ENCODE measurements at places on chromosomes 12 and 14. TPM values are rescaled to one million over a fixed set of nuclear protein-coding genes. Genes with fewer than 3 reads are reported as not detected.

DNA sequence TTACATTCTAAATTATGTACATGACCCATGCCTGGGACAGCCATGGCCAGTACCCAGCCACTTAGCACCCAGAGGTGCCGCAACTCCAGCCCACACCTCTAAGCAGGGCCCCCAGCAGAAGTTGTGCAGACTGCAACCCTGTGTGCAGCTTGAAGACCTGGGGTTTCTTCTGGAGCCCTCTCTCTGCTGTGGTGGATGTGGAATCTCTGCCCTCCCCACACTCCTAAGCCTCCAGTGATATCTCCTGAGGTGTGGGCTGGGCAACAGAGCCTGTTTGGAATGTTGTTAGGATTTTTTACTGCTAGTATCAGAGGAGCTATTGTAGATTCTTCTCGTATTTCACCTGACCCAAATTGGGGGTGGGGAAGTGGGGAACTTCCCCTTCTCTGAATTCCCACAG lies 59.4 kb upstream of the TUNAR start:
- H3K4me3 ChIP-seq = no peak overlapping the region
- no peaks in the 10 kb centered on the region for H3K36me3 ChIP-seq
- H3K27me3 ChIP-seq = peaks cover 3% of the 10 kb centered on the region
- H3K4me1 ChIP-seq = no peaks in the 10 kb centered on the region

Gene NRDE2
- 21.5 TPM for total RNA-seq

- H3K27ac ChIP-seq = peak overlapping the region; percentile 60
- H3K36me3 ChIP-seq = no peaks in the 10 kb centered on the region
- H3K4me1 ChIP-seq = peaks cover 4% of the 10 kb centered on the region
- no peaks in the 10 kb centered on the region for H3K27me3 ChIP-seq
- no peak overlapping the region for H3K4me3 ChIP-seq
- DNase-seq = peak; percentile 29
Observed at GRCh38 chr12:93085383-93086287, 156.5 kb upstream of the EEA1 start.

Gene CCDC175
- not detected for total RNA-seq

GRCh38 chr12:52056801-52057637 lies 5.8 kb downstream of the NR4A1 start:
- H3K4me3 ChIP-seq = no peak overlapping the region
- peak overlapping the region; percentile 100 for H3K27ac ChIP-seq
- no peak for DNase-seq
- no peaks in the 10 kb centered on the region for H3K27me3 ChIP-seq
- peaks cover 9% of the 10 kb centered on the region for H3K36me3 ChIP-seq

GRCh38 chr12:19647806-19648556 lies 208.7 kb downstream of the AEBP2 start:
- no peak overlapping the region for H3K27ac ChIP-seq
- H3K4me1 ChIP-seq = no peaks in the 10 kb centered on the region
- no peak for DNase-seq
- H3K27me3 ChIP-seq = no peaks in the 10 kb centered on the region

GRCh38 chr12:9810671-9811070 lies 16.6 kb upstream of the KLRF1 start:
- no peaks in the 10 kb centered on the region for H3K4me1 ChIP-seq
- H3K4me3 ChIP-seq = no peak overlapping the region
- H3K36me3 ChIP-seq = no peaks in the 10 kb centered on the region
- no peaks in the 10 kb centered on the region for H3K27me3 ChIP-seq
- no peak overlapping the region for H3K27ac ChIP-seq

Gene CLEC1A
- total RNA-seq = 3.5 TPM

- no peak for DNase-seq
- no peaks in the 10 kb centered on the region for H3K4me1 ChIP-seq
- no peak overlapping the region for H3K27ac ChIP-seq
- H3K36me3 ChIP-seq = no peaks in the 10 kb centered on the region
- H3K4me3 ChIP-seq = no peak overlapping the region
- peaks cover 6% of the 10 kb centered on the region for H3K27me3 ChIP-seq
Observed at GRCh38 chr14:60515511-60516289, 6.8 kb downstream of the SIX6 start.

DNA sequence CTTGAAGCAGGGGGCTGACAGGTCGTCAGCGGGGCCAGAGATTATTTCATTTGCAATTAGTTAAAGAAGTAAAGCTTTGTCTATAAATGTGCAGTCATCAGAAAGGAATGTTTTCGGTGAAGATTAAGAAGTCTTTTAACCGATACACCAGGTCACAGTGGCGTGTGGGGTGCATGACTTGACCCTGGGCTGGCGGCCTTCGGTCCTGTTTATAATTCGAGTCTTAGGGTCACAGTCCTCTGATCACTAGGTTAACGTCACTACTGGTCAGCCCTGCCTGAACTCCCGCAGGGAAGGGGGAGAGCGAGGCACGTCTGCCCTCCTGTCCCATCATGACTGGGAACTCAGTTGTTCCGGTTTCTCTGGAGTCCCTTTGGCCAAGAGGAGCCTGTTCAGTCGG lies 5.0 kb upstream of the C14orf180 start:
- H3K36me3 ChIP-seq = no peaks in the 10 kb centered on the region
- no peaks in the 10 kb centered on the region for H3K4me1 ChIP-seq
- peaks cover 13% of the 10 kb centered on the region for H3K27me3 ChIP-seq
- H3K4me3 ChIP-seq = no peak overlapping the region
- H3K27ac ChIP-seq = no peak overlapping the region
- no peak for DNase-seq

GRCh38 chr12:124457287-124458219 lies 109.9 kb downstream of the NCOR2 start:
- H3K36me3 ChIP-seq = no peaks in the 10 kb centered on the region
- H3K27me3 ChIP-seq = no peaks in the 10 kb centered on the region
- peak; percentile 46 for DNase-seq
- peak overlapping the region; percentile 6 for H3K4me3 ChIP-seq
- H3K4me1 ChIP-seq = peaks cover 16% of the 10 kb centered on the region

Gene RAD9B
- total RNA-seq = 5.1 TPM

- H3K27ac ChIP-seq = no peak overlapping the region
- no peaks in the 10 kb centered on the region for H3K27me3 ChIP-seq
- no peaks in the 10 kb centered on the region for H3K4me1 ChIP-seq
- no peak for DNase-seq
- H3K36me3 ChIP-seq = no peaks in the 10 kb centered on the region
Observed at GRCh38 chr12:234891-235415, 21.0 kb upstream of the SLC6A12 start.

DNA sequence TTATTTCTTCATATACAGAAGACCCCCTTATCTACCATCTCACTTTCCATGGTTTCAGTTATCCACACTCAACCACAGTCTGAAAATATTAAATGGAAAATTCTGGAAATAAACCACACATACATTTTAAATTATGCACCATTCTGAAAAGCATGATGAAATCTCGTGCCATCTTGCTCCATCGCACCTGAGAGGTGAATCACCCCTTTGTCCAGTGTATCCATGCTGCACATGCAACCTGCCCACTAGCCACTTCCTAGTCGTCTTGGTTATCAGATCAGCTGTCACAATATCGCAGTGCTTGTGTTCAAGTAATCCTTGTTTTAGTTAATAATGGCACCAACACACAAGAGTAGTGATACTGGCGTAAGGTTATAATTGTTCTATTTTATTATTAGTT lies 145.7 kb downstream of the C12orf42 start:
- DNase-seq = no peak
- H3K36me3 ChIP-seq = no peaks in the 10 kb centered on the region
- no peaks in the 10 kb centered on the region for H3K27me3 ChIP-seq
- H3K4me3 ChIP-seq = no peak overlapping the region
- no peak overlapping the region for H3K27ac ChIP-seq
- no peaks in the 10 kb centered on the region for H3K4me1 ChIP-seq

GRCh38 chr14:61860294-61860918 lies 98.2 kb downstream of the SNAPC1 start:
- H3K4me3 ChIP-seq = no peak overlapping the region
- H3K27ac ChIP-seq = no peak overlapping the region
- no peaks in the 10 kb centered on the region for H3K36me3 ChIP-seq

DNA sequence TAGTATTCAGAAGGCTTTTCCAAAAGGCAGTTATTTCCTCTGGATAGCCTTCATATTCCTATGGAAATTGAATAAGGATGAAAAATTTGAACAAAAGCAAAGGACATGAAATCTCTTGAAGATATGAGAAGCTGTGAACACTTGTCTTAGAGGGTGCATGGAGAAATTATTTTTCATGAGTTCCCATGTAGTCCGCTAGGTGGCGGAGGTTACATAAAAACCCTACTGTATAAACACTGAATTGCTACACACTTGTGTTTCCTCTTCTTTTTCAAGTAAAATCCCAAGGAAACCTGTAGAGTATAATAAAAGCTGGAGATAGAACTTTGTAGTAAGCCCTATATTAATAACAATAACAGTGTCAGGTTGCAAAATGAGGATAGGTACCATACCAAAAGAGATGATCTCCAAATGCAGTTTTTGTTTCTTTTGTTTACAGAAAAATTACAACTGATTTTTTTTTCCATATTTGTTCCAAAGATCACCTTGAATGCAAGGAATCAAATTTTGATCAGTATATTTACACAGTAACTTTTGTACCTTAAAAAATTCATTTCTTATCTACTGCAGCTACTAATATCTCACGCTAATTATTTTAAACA lies 37.8 kb upstream of the OR4E1 start:
- DNase-seq = peak; percentile 13
- H3K27ac ChIP-seq = no peak overlapping the region
- no peak overlapping the region for H3K4me3 ChIP-seq
- H3K27me3 ChIP-seq = no peaks in the 10 kb centered on the region
- no peaks in the 10 kb centered on the region for H3K4me1 ChIP-seq

DNA sequence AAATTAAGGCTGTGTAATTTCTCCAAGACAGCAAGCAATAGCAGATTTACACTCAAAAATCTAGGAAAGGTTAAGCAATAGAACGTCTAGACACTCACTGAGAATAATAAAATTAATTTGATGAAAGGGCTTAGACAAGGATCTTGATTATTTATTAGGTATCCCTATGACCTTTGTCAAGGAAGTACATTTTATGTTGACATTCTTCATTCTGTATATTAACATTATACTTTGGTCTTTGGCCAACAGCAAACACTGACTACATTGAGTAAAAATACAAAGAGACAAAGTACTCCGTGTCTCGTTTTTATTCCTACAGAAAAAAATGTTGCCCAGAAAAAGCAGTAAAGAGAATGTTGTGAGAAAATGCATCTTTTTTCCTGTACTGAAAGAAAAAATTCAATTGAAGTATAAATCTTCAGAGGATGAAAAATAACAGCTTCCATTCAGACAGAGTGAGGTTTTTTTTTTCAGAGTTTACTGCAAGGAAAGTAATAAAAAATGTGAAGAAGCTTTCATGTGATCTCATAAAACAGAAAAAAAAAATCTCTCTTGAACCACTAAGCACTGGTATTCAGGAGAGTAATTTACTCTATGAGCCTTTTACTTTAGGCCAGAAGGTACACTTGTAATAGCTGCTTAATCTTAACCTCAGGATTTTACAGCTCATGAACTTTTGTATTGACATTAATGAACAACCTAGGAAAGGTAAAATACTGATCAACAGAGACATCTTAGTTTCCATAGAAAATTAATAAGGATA lies 605.0 kb downstream of the FSCB start:
- H3K36me3 ChIP-seq = no peaks in the 10 kb centered on the region
- no peak for DNase-seq
- H3K4me1 ChIP-seq = no peaks in the 10 kb centered on the region
- no peak overlapping the region for H3K27ac ChIP-seq

Gene TMEM63C
- total RNA-seq = 7.8 TPM

DNA sequence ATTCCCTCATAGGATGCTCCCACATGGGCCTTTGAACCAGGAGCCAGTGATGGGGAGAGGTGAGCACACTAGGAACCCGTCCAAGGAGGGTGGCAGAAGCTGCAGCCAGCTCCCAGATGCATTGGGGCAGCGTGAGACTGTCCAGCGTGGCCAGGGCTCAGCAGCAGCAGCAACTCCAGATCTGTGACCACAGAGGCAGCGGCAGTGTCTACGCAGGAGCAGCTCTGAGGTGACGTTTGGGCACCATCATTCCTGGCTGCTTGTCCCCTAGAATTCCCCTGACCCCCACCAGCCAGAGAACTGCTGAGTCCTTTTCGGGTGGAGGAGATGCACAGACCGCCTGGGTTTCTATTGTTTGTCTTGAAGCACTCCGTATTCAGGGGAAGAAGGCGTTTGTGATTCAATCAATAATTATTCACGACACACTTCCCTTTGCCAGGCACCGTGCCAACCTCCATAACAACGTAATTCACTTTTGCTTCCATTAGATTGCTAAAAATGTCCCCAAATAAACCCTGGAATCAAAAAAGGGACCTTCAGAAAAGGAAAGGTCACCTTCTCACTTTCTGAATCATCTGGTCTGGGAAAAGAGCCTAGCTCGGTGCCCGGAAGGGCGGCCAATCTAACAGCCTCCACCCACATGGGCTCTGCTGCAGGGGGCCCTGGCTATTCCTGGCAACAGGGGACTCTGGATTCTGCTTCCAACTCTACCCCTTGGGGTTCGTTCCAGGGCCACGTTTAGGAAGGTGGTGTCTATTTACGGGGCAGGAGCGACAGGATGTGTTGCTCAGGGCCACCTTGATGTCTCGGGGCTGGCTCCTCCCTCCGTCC lies 11.4 kb upstream of the BDKRB2 start:
- no peaks in the 10 kb centered on the region for H3K36me3 ChIP-seq
- no peak overlapping the region for H3K4me3 ChIP-seq
- no peak overlapping the region for H3K27ac ChIP-seq

Gene TPPP2
- 9.4 TPM for total RNA-seq

GRCh38 chr12:3493043-3493858 lies 2.2 kb downstream of the PRMT8 start:
- H3K27me3 ChIP-seq = peaks cover 26% of the 10 kb centered on the region
- no peak overlapping the region for H3K4me3 ChIP-seq
- no peak for DNase-seq

GRCh38 chr14:103892247-103892646 lies 36.0 kb upstream of the TDRD9 start:
- H3K4me3 ChIP-seq = no peak overlapping the region
- H3K27me3 ChIP-seq = no peaks in the 10 kb centered on the region

DNA sequence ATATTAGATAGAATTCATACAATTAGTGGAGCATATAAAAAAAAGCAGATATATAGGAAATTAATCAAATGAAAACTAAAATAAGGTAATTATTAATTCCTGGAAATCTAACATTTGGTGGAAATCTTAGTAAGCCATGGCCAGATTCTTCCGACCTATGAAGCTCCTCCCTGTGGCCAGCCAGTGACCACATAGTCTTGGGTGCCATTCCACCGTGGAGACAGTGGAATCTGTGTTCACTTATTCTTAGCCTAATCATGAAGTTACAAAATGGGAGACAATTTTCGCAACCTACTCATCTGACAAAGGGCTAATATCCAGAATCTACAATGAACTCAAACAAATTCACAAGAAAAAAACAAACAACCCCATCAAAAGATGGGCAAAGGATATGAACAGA lies 241.9 kb upstream of the FLRT2 start:
- no peaks in the 10 kb centered on the region for H3K27me3 ChIP-seq
- H3K4me3 ChIP-seq = no peak overlapping the region

DNA sequence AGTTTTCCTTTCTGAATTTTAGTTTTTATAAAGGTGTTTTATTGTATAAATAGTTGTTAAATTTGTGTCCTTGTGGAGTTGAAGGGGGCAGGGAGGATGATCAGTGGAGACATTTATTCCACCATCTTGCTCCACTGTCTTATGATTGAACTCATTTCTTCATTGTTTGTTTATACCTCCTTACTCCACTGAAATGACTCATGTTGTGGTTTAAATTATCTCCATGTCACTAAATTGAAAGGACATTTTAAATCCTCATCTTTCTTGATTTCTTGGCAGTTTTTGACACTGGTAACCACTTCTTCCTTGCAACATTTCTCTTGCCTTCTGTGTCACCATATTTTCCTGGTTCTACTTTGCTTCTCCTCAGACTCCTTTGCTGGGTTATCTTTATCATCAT lies 23.6 kb upstream of the FERMT2 start:
- H3K36me3 ChIP-seq = no peaks in the 10 kb centered on the region
- H3K27ac ChIP-seq = no peak overlapping the region
- H3K27me3 ChIP-seq = no peaks in the 10 kb centered on the region
- no peak overlapping the region for H3K4me3 ChIP-seq
- H3K4me1 ChIP-seq = no peaks in the 10 kb centered on the region

Data from prostate gland (tissue), 2 donors.